ENCODE measurements at places on chromosomes 3 and 15.

GRCh38 chr15:92473756-92474155 is 80.1 kb downstream of the ST8SIA2 start:
- H3K4me1 ChIP-seq = no peaks in the 10 kb centered on the region
- H3K27ac ChIP-seq = no peak overlapping the region
- H3K4me3 ChIP-seq = no peak overlapping the region
- no peaks in the 10 kb centered on the region for H3K27me3 ChIP-seq

- no peaks in the 10 kb centered on the region for H3K36me3 ChIP-seq
- no peaks in the 10 kb centered on the region for H3K27me3 ChIP-seq
- H3K4me1 ChIP-seq = no peaks in the 10 kb centered on the region
- H3K27ac ChIP-seq = no peak overlapping the region
Measured at GRCh38 chr3:164730815-164731360, 347.4 kb downstream of the SI start.

DNA sequence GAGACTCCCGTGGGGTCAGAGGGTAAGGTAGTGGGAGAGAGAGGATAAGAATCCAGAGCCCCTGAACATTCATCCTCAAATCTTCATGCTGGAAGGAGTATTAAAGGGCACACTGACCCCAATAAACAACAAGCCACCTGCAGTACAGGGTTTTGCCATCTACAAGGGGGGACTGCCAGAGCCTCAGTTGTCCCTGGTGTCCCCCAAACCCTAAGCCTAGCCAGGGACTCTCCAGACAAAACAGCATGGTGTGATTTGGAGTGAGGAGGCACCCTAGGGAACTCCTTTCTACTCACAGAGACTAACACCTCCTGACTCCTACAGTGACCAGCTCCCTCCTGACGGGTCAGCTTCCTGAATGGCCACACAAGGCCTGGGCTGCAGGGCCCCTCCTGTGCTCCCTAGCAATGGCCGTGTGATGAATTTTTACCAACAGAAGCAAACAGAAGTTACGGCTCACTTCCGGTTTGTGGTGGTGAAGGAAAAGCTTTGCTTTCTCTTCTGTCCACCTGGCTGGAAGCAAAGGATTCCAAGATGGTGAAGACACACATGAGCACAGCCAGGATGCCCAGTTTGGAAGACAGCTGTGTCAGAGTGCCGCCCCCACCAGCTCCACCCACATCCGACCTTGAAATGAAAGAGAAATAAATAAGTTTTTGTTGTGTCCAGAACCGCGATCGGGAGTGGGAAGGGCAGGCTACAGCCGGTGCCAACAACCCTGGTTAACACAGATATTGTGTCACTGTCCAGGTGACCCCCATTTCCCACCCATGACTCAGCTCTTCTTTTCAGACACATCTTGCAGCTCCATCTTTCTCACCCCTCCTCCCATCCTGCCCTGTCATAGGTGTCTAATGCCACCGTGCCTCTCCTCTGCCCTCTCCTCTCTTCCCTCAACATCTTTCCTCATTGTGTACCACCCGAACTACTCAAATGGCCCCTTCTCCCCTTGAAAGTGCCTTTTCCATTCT is 69.6 kb upstream of the ATP13A3 start:
- H3K4me3 ChIP-seq = peak overlapping the region; percentile 46
- peak overlapping the region; percentile 52 for H3K27ac ChIP-seq
- no peaks in the 10 kb centered on the region for H3K36me3 ChIP-seq
- DNase-seq = no peak
- peaks cover 3% of the 10 kb centered on the region for H3K4me1 ChIP-seq

DNA sequence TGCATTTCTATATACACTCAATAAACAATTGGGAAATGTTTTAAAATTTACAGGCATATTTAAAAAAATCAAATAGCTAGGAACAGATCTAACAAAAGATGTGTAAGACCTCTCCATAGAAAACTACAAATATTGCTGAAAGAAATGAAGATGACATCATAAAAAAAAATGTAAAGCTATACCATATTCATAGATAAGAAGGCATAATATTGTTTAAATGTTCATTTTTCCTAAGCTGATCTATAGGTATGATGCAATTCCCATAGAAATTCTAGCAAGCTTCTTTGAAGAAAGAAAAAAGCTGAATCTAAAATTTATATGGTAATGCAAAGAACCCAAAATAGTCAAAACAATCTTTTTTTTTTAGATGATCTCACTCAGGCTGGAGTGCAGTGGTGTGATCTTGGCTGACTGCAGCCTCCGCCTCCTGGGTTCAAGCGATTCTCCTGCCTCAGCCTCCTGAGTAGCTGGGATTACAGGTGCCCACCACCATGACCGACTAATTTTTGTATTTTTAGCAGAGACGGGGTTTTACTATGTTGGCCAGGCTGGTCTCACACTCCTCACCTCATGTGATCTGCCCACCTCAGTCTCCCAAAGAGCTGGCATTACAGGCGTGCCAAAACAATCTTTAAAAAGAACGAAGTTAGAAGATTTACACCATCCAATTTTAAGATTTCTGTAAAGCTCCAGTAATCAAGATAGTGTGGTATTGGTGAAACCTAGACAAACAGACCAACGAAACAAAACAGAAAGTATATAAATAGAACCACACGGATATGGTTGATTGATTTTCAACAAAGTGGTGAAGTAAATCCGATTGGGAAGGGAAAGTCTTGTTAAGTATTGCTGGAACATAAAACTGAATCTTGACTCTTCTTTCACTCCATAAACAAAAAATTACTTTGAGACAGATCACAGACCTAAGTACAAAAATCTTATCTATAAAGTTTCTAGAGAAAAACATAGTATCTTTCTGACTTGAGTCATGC is 6.3 kb upstream of the BHLHE40 start:
- H3K36me3 ChIP-seq = peaks cover 43% of the 10 kb centered on the region
- peaks cover 7% of the 10 kb centered on the region for H3K27me3 ChIP-seq
- H3K4me3 ChIP-seq = no peak overlapping the region
- peaks cover 33% of the 10 kb centered on the region for H3K4me1 ChIP-seq

DNA sequence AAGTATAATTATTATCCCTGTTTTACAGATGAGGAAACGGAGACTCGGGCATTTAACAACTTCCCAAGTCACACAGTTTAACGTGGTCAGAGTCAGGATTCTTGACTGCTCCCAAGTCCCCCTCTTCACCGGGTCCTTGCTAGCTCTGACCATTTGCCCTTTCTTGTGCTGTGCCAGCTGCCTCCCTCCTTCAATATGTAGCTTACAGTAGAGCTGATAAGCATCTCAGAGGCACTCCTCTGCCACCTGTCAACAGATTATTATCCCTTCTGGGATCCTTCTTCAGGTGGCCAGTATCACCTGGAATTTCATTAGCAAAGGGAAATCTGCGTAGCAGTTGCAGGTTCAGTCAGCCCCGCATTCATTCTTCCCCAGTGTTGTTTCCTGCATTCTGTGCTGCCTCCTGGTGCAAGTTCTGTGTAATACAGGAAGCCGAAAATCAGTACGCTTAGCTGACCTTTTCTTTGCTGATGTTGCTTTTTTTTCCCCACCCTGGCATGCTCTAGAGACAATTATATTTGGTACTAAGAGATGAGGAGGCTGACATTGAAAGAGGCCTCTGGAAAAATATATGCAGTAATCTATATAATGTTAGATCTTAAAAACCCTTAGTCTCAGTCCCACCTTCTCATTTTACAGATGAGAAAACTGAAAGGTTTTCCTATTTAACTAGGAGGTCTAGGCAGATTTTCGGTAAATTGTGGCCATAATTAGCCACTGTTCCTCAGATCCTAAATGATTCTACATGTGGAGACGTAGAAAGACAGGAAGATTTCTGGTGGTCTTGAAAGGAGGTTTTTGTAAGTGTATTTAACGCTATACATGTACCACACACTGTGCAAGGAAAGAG is 24.8 kb downstream of the TMOD2 start:
- DNase-seq = peak; percentile 62
- no peak overlapping the region for H3K4me3 ChIP-seq
- H3K36me3 ChIP-seq = peaks cover 6% of the 10 kb centered on the region
- H3K4me1 ChIP-seq = peaks cover 4% of the 10 kb centered on the region

DNA sequence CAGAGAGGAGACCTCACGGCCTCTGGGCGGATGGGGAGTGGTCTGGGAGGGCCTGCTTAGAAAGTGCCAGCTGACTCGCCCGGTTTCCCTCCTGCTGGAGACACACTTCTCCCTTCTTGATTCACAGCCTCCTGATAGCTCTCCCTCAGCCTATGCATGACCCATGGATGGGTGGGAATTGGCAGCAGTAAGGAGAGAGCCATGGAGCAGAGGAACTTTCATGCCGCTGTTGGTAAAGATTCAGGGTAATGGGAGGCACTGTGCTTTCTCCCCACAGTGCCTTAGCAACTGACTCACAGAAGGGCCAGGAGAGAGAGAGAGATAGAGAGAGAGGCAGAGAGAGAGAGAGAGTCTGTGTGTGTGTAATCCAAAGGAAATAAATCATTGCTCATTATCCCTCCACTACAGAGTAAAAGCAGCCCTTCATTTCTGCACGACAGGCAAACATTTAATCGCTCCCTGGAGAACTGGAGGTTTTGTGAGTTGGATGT is 82.8 kb downstream of the SEMA5B start:
- H3K27ac ChIP-seq = no peak overlapping the region
- no peak for DNase-seq
- peaks cover 12% of the 10 kb centered on the region for H3K27me3 ChIP-seq
- no peaks in the 10 kb centered on the region for H3K36me3 ChIP-seq

DNA sequence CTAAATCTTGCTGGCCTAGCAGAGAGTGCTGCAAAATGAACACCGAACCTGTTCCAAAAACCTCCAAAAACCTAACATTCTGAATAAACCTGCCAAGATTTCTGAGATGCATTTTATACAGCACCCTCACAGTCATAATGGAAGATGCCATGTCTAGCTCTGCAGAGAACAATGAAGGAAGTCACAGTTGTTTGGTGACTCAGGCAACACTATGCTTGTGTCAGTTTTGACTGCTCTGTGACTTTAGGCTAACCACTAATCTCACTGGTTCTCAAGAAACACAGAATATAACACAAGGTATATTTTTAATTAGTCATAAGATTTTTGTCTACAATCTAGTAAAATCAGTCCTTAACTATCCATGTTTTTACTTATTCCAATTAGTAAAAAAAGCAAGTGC is 606.6 kb downstream of the TBL1XR1 start:
- H3K4me1 ChIP-seq = no peaks in the 10 kb centered on the region
- no peak for DNase-seq
- H3K36me3 ChIP-seq = no peaks in the 10 kb centered on the region
- no peaks in the 10 kb centered on the region for H3K27me3 ChIP-seq
- no peak overlapping the region for H3K4me3 ChIP-seq

GRCh38 chr3:139586420-139587017 is 47.0 kb upstream of the RBP1 start:
- DNase-seq = no peak
- peaks cover 10% of the 10 kb centered on the region for H3K4me1 ChIP-seq
- no peak overlapping the region for H3K4me3 ChIP-seq
- H3K36me3 ChIP-seq = no peaks in the 10 kb centered on the region

- H3K4me3 ChIP-seq = peak overlapping the region; percentile 36
- peak; percentile 32 for DNase-seq
- no peaks in the 10 kb centered on the region for H3K36me3 ChIP-seq
- peaks cover 29% of the 10 kb centered on the region for H3K4me1 ChIP-seq
- H3K27me3 ChIP-seq = peaks cover 60% of the 10 kb centered on the region
Measured at GRCh38 chr15:41494922-41495735, 1.5 kb downstream of the ITPKA start.

- peak overlapping the region; percentile 85 for H3K4me3 ChIP-seq
- peak; percentile 89 for DNase-seq
- H3K36me3 ChIP-seq = peaks cover 18% of the 10 kb centered on the region
- peak overlapping the region; percentile 96 for H3K27ac ChIP-seq
Measured at GRCh38 chr15:74614744-74615507, 710 bp upstream of the CLK3 start.

DNA sequence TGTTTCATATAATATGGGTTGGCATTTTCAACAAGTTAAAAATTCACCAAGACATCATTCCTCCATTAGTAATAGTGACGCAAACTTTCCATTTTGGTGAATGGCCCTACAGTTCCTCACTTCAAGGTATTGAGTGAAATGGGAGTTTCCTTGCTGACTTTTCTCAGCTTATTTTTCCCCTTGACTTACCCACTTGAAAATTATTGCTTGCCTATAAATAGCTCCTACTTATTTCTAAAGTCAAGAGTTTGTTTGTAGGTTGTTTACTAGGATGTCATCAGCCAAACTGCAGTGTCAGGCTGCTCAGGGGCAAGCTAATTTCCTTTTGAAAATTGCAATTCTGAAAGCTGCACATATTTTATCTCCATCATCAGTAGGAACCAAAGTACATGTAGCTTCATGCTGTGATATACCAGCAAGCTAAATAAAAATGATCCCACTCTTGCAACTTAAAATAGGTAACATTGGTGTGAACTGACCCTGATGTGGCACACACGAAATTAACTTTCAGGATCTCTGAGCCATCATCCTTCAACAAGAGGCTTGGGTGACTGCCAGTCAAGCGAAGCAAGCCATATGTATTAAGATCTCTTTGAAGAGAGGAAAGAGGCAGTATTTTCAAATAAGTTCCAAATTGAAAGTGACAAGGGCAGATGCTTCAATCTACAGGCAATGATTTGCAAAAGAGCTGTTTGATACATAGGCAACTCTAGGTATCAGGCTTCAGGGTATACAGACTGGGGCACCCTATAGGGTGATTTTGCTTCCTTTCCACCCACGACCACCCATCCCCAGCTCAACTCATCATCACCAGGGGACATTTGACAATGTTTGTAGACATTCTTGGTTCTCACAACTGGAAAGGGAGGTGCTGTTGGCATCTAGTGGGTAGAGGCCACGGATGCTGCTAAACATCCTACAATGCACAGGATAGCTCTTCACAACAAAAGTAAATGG is 66.8 kb upstream of the RASGRP1 start:
- no peaks in the 10 kb centered on the region for H3K27me3 ChIP-seq
- H3K4me3 ChIP-seq = no peak overlapping the region
- H3K4me1 ChIP-seq = peaks cover 41% of the 10 kb centered on the region
- H3K27ac ChIP-seq = peak overlapping the region; percentile 75
- H3K36me3 ChIP-seq = peaks cover 10% of the 10 kb centered on the region
- no peak for DNase-seq

DNA sequence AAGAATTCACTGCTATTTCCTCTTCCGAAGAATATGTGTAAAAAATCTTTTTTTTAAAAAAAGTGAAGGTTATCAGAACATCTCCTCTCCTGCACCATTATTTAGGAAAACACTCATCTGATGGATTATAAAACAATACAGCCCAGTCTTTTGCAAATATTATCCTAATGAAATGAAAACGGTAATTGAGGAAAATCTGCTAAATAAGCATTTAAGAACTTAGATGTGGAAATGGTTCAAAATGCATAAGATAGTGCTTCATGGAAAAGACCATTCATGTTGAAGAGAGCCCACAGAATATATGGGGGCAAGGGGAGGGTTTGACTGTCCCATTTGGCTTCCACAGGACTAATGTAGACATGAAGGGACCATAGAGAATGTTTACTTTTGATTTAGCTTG is 47.8 kb downstream of the ISL2 start:
- H3K4me1 ChIP-seq = no peaks in the 10 kb centered on the region
- H3K27me3 ChIP-seq = no peaks in the 10 kb centered on the region
- no peak overlapping the region for H3K4me3 ChIP-seq
- H3K27ac ChIP-seq = no peak overlapping the region

- H3K27ac ChIP-seq = no peak overlapping the region
- DNase-seq = no peak
- no peaks in the 10 kb centered on the region for H3K36me3 ChIP-seq
- peaks cover 20% of the 10 kb centered on the region for H3K4me1 ChIP-seq
Measured at GRCh38 chr3:138937690-138938055, 9.3 kb downstream of the FOXL2 start.
